NCI-H1436 treated with DMSO at 0.1 percent for 48 hours (cell line): ENCODE measurements at places on chromosomes 3 and 15.

- DNase-seq: peak; percentile 0
Measured at GRCh38 chr3:56980798-56981390, 79.6 kb upstream of the SPATA12 start.

GRCh38 chr3:172289583-172289982 is 158.7 kb downstream of the GHSR start:
- DNase-seq: no peak

DNA sequence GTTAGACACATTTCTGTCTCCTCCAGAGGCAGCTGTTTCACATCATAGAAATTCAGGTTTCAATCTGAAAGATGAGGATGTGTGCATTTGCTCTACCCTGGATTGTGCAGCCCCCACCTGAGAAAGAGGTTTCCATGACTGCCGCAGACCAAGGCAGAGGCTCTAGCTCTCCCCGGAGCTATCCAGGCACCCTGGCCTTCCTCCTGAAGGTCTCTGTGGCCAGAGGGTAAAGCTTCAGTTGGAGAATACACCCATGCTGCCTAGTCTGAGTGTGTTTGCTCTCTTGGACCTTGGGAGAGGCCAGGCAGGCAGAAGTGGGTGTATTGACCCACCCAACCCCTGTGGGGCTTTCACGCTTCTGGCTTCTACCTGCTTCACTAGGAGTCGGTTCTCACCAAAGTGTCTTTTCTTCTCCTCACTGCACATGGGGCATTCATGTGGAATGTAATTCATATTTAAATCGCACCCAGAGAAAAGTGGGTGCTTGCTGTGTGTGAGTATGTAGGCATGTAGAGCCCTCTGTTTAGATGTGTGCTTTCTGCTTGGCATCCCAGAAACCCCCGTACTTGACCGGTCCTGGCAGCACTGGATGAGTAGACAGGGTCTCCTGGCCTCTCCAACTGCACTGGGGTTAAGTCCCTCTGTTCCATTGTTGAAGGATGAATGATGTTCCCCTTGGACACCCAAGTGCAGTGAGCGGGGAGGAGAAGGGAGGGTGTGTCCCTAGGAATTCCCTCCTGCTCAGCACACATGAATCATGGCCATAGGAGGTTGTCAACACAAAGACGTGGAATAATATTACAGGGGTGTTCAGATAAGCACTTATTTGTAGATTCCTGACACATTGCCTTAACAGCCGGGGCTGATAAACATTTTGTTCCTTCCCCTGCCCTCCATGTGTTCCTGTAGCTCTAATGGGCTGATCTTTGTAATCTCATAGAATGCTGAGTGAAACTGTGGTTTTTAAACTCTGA is 20.3 kb upstream of the RAB6B start:
- no peak for DNase-seq

DNA sequence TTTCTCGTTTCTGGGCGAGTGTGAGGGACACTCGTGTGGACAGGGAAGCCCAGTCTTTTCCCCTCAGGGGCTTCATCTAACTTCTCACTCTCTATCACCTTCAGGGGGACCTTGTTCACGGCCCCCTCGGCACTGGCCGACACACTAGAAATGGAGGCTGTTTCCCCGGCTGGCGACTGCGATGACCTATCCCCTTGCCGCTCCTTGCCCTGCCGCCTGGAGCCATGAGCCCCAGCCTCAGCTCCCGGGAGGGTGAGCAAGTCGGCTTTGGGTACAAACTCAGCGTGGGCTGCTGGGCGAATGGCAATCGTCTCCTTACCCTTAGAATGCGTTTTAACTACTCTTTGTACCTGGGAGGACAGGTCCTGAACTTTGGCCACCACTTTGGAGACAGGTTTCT is 41.0 kb downstream of the FMN1 start:
- no peak for DNase-seq
